ENCODE measurements at places on chromosomes 1 and 21. TPM values are rescaled to one million over a fixed set of nuclear protein-coding genes. Genes with fewer than 3 reads are reported as not detected.

The MAP1LC3C gene
- total RNA-seq: not detected

The MIS18A gene
- 21.5 TPM for total RNA-seq

The TNFRSF9 gene
- total RNA-seq: 26.8 TPM

The ZNF683 gene
- not detected for total RNA-seq

The EPHA10 gene
- 0.43 TPM for total RNA-seq

- DNase-seq: no peak
Observed at GRCh38 chr21:20902998-20903397, 95.2 kb upstream of the NCAM2 start.

- no peak for DNase-seq
Observed at GRCh38 chr21:34609933-34610549, 4.9 kb downstream of the RCAN1 start.

- DNase-seq: no peak
Observed at GRCh38 chr1:5644281-5645134, 347.7 kb downstream of the NPHP4 start.

GRCh38 chr1:247471445-247472016, 13.6 kb upstream of the OR2B11 start:
- no peak for DNase-seq

GRCh38 chr1:17118706-17119075, 560 bp downstream of the PADI2 start:
- DNase-seq: no peak

- DNase-seq: no peak
Observed at GRCh38 chr1:36885540-36886357, 148.6 kb downstream of the GRIK3 start.

- DNase-seq: no peak
Observed at GRCh38 chr1:182041615-182042014, 19.9 kb downstream of the ZNF648 start.

- DNase-seq: no peak
Observed at GRCh38 chr21:44828362-44829056, 10.6 kb upstream of the SUMO3 start.

All from activated CD4-positive, alpha-beta T cell treated with anti-CD3 and anti-CD28 coated beads for 36 hours (primary cell).